Activated T-helper 2 cell treated with anti-CD3 and anti-CD28 coated beads, Interferon-gamma antibody, Interleukin-2, Interleukin-4, amounts not matched to agents 10 μg/mL and 5 μg/mL and 100 μg/mL, durations not matched to agents 14 hours and 24 hours and 36 hours (primary cell): ENCODE measurements at places on chromosomes 7 and 10. TPM values are rescaled to one million over a fixed set of nuclear protein-coding genes. Genes with fewer than 3 reads are reported as not detected.
A peak's percentile ranks its signal among the peaks of the same experiment; 100 is the strongest.

DNA sequence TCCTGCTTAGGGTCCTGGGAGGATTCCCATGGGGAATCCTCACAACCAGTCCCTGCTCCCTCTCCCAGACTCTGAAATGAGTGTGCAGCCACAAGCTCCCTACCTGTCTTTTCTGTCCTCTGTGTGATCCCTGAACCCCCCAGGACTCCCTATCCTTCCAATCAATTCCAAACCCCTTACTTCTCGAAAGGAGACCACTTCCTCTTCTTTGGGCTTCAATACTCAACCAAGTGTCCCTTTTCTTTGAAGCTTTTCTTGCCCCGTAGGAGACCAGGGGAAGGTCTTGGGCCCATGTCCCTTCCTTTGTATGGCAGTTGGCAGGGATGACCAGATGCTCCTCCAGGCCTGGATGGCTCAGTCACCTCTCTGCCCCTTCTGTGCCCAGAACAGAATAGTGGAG is 1.7 kb downstream of the AEBP1 start:
- no peak for DNase-seq
- H3K4me1 ChIP-seq = peaks cover 9% of the 10 kb centered on the region
- peak overlapping the region; percentile 38 for H3K27ac ChIP-seq
- peak overlapping the region; percentile 69 for H3K4me3 ChIP-seq

DNA sequence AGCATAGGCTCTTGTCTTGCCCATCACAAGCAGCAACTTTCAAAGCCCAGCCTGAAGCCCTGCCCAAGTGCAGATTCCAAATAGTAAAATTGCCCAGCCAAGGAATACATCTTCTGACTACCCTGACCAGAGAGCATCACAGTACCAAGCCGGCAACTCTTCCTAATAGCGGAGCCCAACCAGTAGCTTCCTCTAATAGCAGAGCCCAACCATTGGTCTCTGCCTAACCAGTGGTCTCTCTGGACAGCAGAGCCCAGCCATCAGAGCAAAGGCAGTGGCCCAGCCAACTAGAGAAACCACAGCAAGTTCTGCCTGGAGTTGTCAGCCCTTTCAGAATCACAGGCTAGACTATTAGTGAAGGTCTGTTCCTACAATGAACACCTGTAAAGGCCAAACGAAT is 285.6 kb downstream of the HGF start:
- no peaks in the 10 kb centered on the region for H3K36me3 ChIP-seq
- H3K27me3 ChIP-seq = no peaks in the 10 kb centered on the region
- H3K4me3 ChIP-seq = no peak overlapping the region
- no peaks in the 10 kb centered on the region for H3K4me1 ChIP-seq
- no peak for DNase-seq

DNA sequence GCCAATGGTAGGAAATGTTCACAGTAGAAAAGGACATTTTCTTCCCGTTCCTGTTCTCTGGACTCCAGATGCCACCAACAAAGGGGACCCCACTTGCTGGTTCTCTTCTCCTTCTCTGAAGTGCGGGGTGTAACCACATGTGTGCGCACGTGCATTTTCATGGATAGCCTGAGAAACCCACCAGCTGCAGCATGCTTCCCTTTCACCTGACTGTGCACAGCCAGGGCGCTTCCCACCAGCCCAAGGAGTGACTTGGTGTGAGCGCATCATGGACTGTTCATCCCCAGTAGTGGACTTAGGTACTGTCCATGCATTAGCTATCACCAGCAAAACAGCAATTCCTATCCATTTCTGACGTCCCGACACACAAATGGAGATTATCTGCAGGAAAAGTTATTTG is 29.6 kb upstream of the DPYSL4 start:
- H3K27ac ChIP-seq = no peak overlapping the region
- peaks cover 19% of the 10 kb centered on the region for H3K4me1 ChIP-seq
- no peak overlapping the region for H3K4me3 ChIP-seq
- no peaks in the 10 kb centered on the region for H3K36me3 ChIP-seq
- no peaks in the 10 kb centered on the region for H3K27me3 ChIP-seq
- DNase-seq = no peak

GRCh38 chr10:120969219-120969645 is 118.1 kb downstream of the WDR11 start:
- peaks cover 2% of the 10 kb centered on the region for H3K4me1 ChIP-seq
- no peak overlapping the region for H3K27ac ChIP-seq
- peaks cover 5% of the 10 kb centered on the region for H3K27me3 ChIP-seq
- no peaks in the 10 kb centered on the region for H3K36me3 ChIP-seq
- DNase-seq = no peak
- H3K4me3 ChIP-seq = no peak overlapping the region

Gene FXYD4
- not detected in 2 replicates for total RNA-seq

- no peak overlapping the region for H3K4me3 ChIP-seq
- no peaks in the 10 kb centered on the region for H3K36me3 ChIP-seq
- H3K27me3 ChIP-seq = peaks cover 7% of the 10 kb centered on the region
- no peak for DNase-seq
- no peak overlapping the region for H3K27ac ChIP-seq
- no peaks in the 10 kb centered on the region for H3K4me1 ChIP-seq
Measured at GRCh38 chr10:28954211-28954610, 276.9 kb downstream of the BAMBI start.

GRCh38 chr10:30037620-30038336 is 21.6 kb downstream of the JCAD start:
- no peak overlapping the region for H3K4me3 ChIP-seq
- H3K27me3 ChIP-seq = no peaks in the 10 kb centered on the region
- no peak for DNase-seq
- H3K4me1 ChIP-seq = peaks cover 53% of the 10 kb centered on the region
- no peak overlapping the region for H3K27ac ChIP-seq

Gene IGFBP3
- 0.41 and 0.48 TPM in 2 replicates for total RNA-seq

GRCh38 chr10:95755511-95756004 is 405 bp upstream of the ENTPD1 start:
- DNase-seq = no peak
- H3K4me3 ChIP-seq = peak overlapping the region; percentile 83
- H3K27me3 ChIP-seq = peaks cover 12% of the 10 kb centered on the region
- peak overlapping the region; percentile 76 for H3K27ac ChIP-seq
- peaks cover 43% of the 10 kb centered on the region for H3K4me1 ChIP-seq
